ENCODE measurements at places on chromosomes 3 and 15.

- no peak overlapping the region for H3K27ac ChIP-seq
- no peaks in the 10 kb centered on the region for H3K4me1 ChIP-seq
- no peak for DNase-seq
- H3K4me3 ChIP-seq: no peak overlapping the region
- no peaks in the 10 kb centered on the region for H3K36me3 ChIP-seq
These were observed 44.5 kb downstream of the IL17RD start for GRCh38 chr3:57120451-57121174.

- DNase-seq: no peak
- H3K36me3 ChIP-seq: no peaks in the 10 kb centered on the region
- no peaks in the 10 kb centered on the region for H3K27me3 ChIP-seq
These were observed 617.6 kb upstream of the UBE2E2 start for GRCh38 chr3:22585504-22585903.

DNA sequence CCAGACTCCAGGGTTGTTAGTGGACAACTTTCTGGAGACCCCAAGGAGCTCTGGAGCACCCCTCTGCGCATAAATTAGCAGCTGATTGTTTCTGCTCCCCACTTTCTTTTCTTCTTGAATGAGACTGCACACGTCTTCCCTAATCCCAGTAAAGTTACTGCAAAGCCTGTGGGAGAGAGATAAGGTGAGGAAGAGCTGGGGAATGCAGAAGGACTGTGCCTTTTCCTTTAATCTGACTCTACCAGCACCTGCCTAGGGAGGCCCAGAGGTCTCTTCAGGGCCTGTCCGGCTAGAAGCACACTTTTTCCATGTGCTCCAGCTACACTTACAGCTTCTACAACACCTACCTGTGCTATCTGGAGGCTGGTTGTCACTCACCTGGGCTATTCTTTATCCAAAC, 143.8 kb downstream of the KCNMB2 start:
- H3K27ac ChIP-seq: no peak overlapping the region
- H3K36me3 ChIP-seq: no peaks in the 10 kb centered on the region
- H3K4me1 ChIP-seq: no peaks in the 10 kb centered on the region
- H3K27me3 ChIP-seq: no peaks in the 10 kb centered on the region
- no peak for DNase-seq
- no peak overlapping the region for H3K4me3 ChIP-seq

GRCh38 chr3:167740961-167741587, 5.6 kb downstream of the SERPINI1 start:
- H3K36me3 ChIP-seq: no peaks in the 10 kb centered on the region
- no peak overlapping the region for H3K4me3 ChIP-seq
- H3K27ac ChIP-seq: no peak overlapping the region

DNA sequence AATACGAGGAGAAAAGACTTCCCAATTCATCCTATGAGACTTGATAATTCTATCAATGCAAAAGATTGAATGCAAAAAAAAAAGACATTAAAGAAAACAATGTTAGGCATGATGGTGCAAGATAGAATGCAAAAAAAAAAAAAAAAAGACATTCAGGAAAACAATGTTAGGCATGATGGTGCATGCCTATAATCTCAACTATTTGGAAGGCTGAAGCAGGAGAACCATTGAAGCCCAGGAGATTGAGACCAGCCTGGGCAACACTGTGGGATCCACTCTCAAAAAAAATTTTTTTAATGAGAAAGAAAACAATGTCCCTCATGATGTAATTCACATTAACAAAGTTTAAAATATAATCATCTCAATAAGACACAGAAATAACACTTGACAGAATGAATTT, 75.9 kb downstream of the MYO9A start:
- DNase-seq: no peak
- H3K27ac ChIP-seq: no peak overlapping the region
- H3K4me3 ChIP-seq: no peak overlapping the region
- no peaks in the 10 kb centered on the region for H3K27me3 ChIP-seq
- H3K36me3 ChIP-seq: peaks cover 20% of the 10 kb centered on the region
